Hematopoietic multipotent progenitor cell treated with erythropoietin and hydrocortisone succinate and interleukin-3 and kit ligand, for 4 days (in vitro differentiated cells): ENCODE measurements at places on chromosomes 4 and X.

GRCh38 chrX:153456704-153457103, 10.8 kb upstream of the TREX2 start:
- DNase-seq: no peak

DNA sequence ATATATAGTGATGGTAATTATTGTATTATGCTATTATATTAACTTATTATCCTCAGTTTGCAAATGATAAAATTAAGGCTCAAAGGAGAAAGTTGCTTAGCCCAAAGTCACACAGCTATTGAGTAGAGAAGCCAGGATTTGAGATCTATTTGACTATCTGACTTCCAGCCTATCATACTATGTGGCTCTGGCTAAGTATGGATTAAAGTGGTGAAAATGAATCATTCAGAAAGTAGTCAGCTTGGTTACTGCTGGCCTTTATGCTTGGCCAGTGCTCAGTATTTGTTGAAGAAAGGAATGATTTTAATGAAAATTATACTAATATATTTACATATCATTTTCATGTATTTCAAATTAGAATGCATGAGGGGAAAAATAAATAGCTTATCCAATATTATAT, 219.8 kb downstream of the SHROOM3 start:
- no peak for DNase-seq

DNA sequence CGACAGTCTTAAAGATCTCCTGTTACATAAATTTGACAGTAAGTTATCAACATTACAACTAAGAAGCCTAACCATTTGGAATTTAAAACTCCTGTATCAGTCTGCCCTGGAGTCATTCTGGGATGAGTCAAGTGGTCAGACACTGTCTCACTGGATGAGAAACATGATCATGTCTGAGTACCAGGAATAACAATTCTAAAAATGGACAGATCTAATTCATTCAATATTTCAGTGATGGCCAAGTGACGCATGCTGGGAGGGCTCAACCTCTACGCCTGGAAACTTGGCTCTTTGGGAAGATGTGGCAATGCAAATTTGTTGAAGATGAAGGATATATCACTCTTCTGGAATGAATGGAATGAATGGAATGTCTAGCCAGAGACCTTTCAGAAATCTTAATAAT, 1427.2 kb downstream of the STIM2 start:
- DNase-seq: no peak

- DNase-seq: peak; percentile 49
Measured at GRCh38 chr4:39029752-39030694, 2.2 kb downstream of the TMEM156 start.

- no peak for DNase-seq
Measured at GRCh38 chrX:13797512-13797911, 19.4 kb downstream of the GPM6B start.

GRCh38 chr4:173490256-173490655, 39.8 kb downstream of the HAND2 start:
- DNase-seq: peak; percentile 37

- DNase-seq: peak; percentile 38
Measured at GRCh38 chr4:37821953-37822605, 4.4 kb upstream of the PGM2 start.

GRCh38 chr4:140046543-140046942, 107.4 kb downstream of the MAML3 start:
- DNase-seq: peak; percentile 65

GRCh38 chr4:80812145-80812544, 218.4 kb upstream of the BMP3 start:
- no peak for DNase-seq

DNA sequence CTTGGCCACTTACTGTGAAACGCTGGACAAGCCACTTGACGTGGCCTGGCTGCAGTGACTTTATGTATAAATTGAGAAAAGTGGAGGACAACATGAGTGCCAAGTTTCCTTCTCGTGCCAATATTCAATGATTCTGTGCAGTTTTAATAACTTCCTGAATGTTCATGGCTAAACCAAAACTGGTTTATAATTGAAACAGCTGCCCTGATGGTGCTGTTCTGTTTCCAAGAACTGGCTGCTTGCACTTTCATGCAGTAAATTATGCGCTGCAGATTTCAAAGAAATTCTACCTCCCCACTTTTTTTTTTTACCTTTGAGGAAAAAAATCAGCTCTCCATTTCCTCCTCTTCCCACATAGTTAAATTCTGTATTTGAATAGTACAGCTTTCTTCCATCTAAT, 205.2 kb upstream of the CASK start:
- no peak for DNase-seq

DNA sequence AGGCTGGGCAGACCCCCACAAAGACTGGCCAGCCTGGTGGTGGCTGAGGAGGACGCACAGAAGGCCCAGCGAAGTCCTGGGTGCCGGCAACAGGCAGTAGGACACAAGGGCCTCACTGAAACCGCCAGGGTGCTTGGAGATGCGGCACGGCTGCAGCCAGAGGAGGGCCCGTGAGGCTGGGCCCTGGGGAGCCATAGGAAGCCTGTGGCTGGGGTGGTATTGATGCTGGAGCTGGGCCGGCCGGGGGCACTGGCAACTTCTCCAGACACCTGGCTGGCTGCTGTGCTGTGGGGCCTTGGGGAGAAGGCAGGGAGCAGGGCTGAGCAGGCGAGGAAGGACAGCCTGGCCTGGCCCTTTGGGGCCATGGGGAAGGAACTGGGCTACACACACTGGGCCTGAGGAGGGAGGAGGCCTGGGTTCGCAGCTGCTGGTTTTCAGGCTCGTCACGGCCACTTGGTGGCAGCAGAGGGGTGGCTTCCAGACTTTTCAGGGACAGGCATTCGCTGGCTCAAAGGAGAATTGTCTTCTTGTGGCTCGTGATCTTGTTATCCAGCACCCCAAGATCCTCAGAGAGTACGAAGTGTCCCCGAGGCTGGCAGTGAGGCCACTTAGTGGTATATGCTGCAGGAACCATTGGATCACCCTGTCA, 37.2 kb downstream of the ATP2B3 start:
- DNase-seq: peak; percentile 73

DNA sequence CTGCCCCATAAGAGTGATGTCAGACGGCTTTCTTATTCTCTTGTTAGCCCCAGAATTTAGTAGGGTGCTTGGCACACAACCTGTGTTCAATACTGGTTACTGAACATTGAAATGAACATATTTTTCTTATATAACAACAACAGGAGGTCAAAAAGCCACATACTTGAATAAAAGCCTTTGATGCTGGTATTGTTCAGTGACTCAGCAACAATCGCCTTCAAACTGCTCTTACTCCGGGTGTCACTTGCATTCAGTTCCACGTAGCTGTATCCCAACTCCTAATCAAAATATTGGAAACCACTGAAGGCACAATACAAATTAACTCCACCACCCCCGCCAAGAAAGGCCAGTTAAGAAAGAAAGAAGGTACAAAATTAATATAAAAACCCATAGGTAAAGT, 61.5 kb downstream of the RFC1 start:
- peak; percentile 45 for DNase-seq

GRCh38 chr4:186604124-186604807, 48.9 kb upstream of the MTNR1A start:
- DNase-seq: no peak

DNA sequence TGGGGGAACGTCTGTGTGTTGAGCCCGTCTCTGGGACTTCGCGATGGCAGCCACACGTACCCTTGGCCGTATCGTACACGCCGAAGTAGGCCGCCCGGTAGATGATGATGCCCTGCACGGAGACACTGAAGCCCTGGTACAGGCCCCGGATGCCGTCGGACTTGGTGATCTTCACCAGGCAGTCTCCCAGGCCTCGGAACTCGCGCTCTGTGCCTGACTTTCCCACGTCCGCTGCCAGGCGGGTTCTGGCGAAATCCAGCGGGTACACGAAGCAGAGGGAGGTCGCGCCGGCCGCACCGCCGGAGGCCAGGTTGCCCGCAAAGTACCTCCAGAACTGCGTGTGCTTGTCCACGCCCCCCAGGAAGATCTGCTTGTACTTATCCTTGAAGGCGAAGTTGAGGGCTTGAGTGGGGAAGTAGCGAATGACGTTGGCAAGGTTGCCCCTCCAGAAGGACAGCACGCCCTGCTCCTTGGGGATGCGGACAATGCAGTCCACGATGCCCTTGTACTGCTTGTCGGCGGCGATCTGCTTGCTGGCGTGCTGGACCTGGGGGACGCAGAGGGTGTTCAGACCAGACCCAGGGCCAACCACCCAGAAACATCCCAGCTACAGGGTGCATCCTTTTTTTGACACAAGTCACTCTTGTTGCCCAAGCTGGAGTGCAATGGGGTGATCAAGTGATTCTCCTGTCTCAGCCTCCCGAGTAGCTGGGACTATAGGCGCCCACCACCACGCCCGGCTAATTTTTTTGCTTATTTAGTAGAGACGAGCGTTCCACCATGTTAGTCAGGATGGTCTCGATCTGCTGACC, 2.5 kb downstream of the SLC25A6 start:
- no peak for DNase-seq

DNA sequence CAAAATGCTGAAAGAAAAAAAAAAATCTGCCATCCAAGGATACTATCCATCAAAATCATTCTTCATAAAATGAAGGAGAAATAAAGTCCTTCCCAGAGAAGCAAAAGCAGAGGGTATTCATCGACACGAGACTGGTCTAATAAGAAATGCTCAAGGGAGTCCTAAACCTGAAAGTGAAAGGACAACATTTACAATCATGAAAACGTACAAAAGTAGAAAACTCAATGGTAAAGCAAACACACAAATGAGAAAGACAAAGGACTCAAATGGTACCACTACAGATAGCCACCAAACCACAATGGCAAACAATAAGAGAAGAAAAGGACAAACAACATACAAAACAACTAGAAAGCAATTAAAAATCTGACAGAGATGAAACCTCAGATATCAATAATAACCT, 41.0 kb downstream of the CD99L2 start:
- no peak for DNase-seq

- no peak for DNase-seq
Measured at GRCh38 chr4:7816771-7817170, 122.9 kb downstream of the AFAP1 start.

DNA sequence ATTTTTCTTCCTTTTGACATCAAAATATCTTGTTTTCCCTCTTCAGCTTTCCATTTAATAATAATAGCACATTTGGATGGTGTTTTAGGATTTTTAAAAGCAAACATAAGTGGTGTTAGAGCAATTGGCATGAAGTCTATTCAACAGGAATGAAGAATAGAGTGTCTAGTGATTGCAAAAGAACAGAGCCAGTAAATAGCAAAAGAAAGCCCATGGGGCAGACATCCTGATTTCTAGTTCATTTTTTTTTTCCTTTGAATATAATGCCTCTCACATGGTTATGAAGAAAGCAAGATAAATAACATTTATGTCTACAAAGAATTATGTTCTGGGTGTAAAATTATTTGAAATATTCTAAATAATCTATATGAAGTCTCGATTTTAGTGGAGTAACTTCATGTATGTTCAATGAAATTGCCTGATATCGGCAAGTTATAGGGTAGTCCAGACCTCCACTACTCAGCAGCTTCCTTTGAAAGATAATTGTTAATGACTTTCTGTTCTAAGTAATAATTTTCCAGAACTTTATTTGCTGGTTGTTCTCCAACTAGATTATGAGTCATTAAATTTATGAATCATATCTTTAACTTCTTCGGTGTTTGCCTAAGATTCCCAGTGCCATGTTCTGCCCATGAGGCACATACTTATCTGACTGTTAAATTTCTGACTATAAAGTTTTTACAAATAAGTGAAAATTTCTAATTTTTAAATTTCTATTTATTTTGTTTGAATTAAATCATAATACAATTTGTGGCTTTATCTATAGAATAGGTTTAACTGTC, 587.9 kb downstream of the TLL1 start:
- DNase-seq: no peak

DNA sequence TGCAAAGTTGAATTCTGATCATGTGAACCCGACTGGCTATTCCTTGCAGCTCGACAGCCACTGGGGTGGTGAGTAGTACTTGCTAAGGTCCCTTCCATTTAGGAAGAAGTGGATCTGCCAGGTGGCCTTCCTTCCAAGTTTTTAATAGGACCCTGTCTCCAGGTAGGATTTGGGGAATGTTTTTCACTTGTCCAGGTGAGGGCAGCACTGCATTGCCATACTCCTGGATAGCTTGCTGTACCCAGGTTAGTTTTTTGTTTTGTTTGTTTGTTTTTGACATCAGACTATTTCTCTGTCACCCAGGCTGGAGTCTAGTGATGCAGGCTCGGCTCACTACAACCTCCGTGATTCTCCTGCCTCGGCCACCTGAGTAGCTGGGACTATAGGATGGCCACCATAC, 29.8 kb downstream of the SAGE1 start:
- DNase-seq: no peak

GRCh38 chr4:106495476-106495875, 126.9 kb upstream of the GIMD1 start:
- no peak for DNase-seq
